Brain (organoid and tissue), 16 donors: ENCODE measurements at places on chromosomes 2 and 18.
A peak's percentile ranks its signal among the peaks of the same experiment; 100 is the strongest.

DNA sequence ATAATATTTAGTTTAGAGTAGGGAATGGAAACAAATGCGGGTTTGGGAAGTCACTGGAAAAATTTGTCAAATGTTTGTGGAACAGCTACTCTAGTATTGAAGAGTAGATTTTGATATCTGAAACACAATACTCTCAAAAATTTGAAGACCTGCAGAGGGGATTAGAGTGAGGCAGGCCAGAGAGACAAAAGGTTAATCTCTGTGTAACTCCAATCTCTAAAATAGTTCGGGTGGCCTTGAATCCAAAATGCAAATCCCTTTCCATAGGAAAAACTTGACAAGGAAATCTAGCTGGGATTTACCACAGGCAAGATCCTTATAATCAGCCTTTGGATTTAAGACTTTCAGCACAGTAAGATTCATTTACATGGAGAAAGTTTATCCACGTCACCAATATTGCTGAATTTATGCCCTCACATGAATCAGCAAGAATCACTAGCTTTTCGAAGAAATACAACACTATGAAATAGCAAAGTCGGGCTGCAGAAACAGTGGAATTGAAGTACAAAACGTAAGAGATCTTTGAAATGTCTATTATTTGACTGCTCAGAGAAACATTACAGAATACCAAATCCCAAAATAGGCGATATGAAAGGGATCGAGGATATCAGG is 423.7 kb upstream of the ZNF804A start:
- DNase-seq, result no peak

DNA sequence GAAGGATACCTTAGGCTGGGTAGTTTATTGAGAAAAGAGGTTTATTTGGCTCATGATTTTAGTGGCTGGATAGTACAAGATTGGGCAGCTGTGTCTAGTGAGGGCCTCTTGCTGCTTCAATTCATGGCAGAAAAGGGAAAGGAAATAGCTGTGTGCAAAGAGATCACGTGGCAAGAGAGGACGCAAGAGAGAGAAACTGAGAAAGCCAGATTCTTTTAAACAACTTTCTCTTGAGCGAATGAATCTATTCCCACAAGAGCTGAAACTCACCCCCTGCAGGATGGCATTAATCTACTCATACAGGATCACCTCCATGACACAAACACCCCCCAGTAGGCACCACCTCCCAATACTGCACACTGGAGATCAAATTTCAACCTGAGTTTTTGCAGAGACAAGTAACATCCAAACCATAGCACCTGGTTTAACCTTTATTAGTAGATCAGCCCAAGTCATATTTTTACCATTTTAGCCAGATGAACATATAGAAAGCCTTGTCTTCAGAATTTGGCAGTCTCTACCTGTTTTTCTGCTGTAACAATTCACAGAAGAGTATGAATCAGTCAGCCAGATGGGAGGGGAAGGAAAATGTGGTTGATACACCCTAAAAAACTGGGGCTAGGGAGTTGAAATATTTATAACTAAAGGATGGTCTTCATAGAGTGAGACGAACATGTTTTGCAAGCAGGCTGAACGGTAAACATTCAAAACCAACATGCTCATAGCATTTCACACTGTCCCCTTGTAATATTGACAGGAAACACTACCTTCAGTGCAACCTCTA is 73.9 kb upstream of the NCKAP5 start:
- DNase-seq, result no peak

GRCh38 chr2:78701546-78701945 is 324.0 kb upstream of the REG3G start:
- DNase-seq, result no peak

GRCh38 chr2:123717636-123718334 is 307.3 kb upstream of the CNTNAP5 start:
- peak; percentile 61 for DNase-seq

- no peak for DNase-seq
Observed at GRCh38 chr2:37856101-37856751, 68.9 kb upstream of the RMDN2 start.

DNA sequence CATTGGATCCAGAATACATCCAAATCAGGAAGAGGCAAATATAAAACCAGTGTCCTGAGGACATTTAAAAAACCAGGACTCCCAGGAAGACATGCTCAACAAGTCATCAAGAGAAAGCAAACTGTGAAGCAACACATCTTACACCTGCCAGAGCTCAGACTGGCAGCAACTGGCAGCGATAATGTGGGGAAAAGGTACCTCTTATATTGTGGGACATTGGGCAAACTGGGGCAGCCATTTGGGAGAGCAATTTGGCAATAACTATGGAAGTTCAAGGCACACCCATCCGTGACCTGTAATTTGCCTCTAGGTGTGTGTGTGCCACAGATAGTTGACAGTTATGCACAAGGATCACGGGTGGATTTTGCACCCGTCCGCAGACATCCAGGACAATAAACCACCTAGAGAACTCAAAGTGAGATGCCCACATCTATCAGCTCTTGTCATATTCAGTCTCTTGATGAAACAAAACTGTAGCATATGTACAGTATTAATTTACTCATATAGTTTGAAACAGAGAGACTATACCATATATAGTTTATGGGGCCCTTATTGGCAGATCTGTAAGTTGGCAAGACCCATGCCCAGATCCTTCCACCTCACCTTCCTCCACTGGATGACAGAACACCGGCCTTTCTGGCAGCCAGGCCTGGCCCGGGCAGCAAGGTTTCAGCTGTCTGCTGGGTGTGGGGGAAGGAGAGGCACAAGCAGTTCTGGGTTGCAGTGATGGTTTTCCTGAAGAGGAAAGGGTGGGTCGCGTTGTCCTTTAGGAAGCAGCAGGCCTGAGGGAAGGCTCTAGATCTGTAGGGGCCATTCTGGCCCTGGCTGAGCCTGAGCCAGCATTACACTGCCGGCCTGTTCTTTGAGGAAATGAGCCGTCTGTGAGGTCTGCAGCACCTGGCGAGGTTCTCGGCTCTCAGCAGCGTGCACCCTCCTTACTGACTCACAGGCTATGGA is 18.8 kb downstream of the HJURP start:
- DNase-seq, result no peak

GRCh38 chr2:97651114-97651513 is 5.3 kb downstream of the COX5B start:
- no peak for DNase-seq

DNA sequence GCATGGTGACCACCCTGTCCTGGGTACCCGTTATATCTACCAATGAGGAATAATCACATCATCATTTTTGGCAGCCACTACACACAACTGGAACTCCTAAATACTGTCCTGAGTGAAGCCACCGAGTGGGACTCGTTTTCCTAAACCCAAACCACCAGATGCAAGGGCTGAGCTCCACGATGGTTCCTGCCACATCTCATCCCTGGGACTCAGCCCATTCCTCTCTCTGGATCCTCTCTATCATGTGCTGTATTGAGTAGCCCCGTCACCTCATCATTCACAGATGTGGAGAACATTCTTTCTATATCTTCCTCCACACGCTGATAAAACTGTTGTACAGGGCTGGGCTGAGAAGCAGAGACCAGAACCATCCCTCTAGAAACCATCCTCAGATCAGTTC is 79.4 kb upstream of the SMAD7 start:
- DNase-seq, result no peak

DNA sequence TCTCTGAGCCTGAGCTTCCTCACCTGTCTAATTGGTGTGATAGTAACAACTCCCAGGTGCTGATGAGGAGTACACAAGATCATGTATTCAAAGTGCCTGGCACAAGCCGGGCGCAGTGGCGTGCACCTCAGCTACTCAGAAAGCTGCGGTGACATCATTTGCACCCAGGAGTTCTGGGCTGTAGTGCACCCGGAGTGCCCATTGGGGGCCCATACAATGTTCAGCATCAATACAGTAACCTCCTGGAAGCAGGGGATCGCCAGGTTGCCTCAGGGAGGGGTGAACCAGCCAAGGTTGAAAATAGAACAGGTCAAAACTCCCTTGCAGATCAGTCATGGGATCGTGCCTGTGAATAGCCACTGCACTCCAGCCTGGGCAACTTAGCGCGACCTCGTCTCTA is 11.2 kb upstream of the C1QL2 start:
- no peak for DNase-seq

DNA sequence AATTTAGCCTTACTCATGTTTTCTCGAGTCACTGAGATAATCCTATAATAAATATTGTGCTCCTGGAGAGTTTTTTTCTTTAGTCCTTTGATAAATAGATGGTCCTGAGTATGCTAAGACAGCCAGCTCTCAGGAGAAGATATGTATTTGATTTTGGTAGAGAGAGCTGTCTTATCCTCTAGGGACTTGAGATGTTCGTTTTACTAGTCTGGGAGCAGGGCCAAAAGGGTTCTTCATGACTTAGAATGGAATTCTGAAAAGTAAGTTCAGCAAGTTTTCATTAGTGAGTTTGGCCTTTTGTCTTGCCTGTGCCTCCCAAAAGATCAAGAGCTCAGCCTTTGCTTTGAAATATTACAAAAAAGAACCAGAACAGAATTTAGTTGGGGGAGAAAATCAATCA is 246.7 kb downstream of the BABAM2 start:
- DNase-seq, result peak; percentile 42

- DNase-seq, result no peak
Observed at GRCh38 chr18:9612977-9613376, 1.4 kb downstream of the PPP4R1 start.

- no peak for DNase-seq
Observed at GRCh38 chr18:47737956-47738355, 192.5 kb downstream of the SMAD2 start.

DNA sequence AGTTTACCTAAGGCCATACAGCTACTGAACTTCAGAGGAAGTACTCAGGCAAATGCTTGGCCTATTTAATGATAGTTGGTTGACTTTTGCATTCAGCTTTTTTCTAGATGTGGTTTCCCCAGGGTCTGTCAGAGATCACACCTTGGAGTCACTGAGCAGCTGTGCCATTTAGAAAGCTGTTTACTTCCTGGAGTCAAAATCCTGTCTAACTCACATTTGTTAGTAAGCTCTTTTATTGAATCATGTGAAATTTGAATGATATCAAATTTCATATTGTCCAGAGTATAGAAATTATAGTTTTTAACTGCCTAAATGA is 7.6 kb upstream of the TRIB2 start:
- no peak for DNase-seq

DNA sequence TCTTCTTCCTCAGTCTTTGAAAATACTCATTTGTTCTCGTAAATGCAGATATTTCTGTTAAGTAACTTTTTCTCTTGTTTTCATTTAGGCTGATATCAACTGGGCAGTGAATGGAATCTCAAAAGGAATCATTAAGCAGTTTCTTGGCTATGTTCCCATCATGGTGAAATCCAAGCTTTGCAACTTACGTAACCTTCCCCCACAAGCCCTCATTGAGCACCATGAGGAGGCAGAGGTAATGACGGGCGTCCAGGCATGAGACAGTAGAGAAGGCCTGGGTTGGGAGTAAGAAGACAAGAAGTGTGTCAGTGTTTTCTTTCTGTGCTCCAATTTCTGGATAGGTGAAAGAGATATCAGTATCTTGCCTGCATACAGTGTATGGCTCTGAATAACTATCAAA is 5.1 kb downstream of the POLR1B start:
- no peak for DNase-seq

DNA sequence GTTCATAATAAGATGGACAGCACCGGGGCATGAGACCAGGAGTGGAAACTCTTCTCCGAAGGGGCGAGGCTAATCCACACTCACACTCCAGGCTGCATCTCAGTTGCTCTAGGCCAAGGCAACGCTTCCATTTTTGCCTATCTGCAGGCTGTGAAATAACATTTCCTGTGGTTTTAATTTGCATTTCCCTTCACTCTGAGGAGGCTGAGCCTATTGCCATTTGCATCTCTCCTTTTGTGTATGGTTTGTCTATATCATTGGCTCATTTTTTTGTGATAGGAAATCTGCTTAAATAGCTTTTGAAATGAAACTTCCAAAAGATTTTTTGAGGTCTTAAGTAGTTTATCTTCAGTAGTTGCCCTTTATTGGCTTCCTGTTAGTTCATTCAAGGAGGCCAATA is 57.6 kb downstream of the TPGS2 start:
- no peak for DNase-seq

GRCh38 chr18:80086281-80086680 is 22.8 kb upstream of the ADNP2 start:
- DNase-seq, result no peak

DNA sequence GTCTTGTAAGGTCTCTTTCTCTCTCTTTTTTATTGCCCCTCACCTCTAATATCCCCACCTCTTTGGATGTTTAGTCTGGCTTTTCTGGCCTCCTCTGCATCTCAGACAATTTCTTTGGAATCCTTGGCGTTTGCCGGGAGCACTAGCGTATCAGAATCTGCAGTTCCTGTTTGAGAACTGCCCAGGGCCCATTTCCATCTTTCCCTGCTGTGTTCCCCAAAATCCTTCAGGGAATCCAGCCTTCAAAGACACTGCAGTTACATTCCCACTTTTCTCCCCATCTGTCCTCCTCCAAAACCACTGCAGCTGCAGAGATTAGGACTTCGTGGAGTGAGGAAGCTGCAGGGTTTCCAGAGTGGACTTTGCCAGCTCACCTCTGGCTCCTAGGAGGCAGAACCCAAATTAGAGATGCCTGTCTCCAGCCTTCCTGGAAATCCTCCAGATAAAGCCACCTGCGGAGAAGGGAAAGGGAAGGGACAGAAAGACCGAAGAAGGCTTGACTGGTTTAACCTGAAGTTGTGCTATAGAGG is 2.7 kb downstream of the VSNL1 start:
- DNase-seq, result peak; percentile 15

GRCh38 chr18:25420077-25420825 is 68.3 kb upstream of the ZNF521 start:
- no peak for DNase-seq

DNA sequence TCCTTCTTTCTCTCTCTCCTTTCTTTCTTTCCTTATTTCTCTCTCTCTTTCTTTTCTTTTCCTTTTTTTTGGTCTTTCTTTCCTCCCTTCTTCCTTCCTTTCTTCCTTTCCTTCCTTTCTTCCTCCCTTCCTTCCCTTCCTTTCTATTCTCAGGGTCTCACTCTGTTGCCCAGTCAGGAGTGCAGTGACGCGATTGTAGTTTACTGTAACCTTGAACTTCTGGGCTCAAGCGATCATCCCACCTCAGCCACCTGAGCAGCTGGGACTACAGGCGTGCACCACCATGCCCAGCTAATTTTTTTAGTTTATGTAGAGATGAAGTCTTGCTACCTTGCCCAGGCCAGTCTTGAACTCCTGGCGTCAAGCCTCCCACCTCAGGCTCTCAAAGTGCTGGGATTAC is 83.8 kb upstream of the PPM1B start:
- no peak for DNase-seq

- no peak for DNase-seq
Observed at GRCh38 chr18:75074196-75075015, 134.5 kb downstream of the PTGR3 start.

DNA sequence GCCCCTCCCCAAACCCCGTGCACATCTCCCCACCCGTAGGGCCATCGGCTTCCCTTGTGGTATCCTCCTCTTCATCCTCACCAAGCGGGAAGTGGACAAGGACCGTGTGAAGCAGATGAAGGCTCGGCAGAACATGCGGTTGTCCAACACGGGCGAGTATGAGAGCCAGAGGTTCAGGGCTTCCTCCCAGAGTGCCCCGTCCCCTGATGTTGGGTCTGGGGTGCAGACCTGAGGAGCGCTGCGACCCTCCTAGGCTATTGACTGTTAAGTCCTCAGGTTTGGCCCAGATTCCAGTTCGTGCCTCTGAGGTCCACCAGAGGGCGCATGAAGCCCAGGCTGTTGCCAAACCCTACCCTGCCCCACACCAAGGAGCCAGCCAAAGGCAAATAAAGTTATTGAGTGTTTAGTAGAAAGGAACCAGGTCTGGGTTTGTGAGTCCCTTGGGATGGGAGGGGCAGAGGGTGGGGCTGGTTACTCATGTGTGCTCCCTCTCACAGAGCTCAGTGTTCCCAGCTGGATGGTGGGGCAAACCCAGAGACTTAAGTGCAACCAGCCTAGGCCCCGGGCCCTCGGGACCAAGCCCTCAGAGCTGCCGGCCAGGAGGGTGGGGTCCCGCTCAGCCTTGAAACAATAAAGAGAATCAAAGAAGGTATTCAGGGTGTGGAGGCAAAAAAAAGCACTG is 2.4 kb downstream of the PNKD start:
- peak; percentile 87 for DNase-seq
